ENCODE measurements at places on chromosomes 6 and 20. TPM values are rescaled to one million over a fixed set of nuclear protein-coding genes. Genes with fewer than 3 reads are reported as not detected.

The PHF3 gene
- 73.8 TPM for total RNA-seq

The MUCL3 gene
- total RNA-seq: not detected

The GTSF1L gene
- total RNA-seq: not detected

The HLA-DQA1 gene
- total RNA-seq: under 0.01 TPM
